ENCODE measurements at places on chromosomes 3 and 15.

DNA sequence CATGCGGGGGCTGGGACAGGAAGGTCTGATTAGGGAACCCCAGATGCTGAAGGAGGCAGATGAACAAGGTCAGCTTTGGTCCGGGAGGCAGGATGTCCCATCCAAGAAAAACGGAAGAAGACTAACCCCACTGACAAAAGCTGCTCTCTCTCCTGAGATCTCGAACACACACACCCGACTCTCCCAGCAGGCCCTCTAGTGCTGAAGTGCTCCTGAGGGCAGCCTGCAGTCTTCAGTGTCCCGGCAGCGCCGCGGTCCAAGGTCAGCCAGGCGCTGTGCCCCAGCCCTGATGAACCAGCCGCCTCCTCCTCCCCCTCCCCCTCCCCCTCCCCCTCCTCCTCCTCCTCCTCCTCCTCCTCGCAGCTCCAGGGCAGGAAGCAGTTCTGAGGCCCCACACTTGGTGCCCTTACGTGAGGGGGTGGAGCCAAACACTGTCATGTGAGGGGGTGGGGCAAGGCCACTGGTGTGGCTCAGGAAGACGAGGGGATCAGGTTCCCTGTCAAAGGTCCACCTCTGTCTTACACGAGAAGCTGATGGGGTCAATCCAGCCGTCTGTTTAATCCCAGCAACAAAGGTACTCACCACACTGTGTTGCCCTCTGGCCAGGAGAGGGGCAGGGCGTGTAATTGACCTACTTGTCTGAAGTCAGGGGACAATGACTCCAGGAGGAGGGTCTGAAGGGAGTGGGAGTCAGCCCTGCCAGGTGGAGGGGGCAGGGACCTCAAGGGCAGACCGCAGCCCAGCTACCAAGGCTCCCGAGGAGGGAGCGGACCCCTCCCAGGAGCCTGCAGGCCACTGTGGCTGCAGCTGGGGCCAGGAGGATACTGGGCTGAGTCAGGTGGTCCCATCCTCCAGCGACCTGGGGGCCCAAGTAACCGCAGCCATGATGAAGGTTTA, 34.3 kb downstream of the PRR23E start:
- DNase-seq = peak; percentile 84

DNA sequence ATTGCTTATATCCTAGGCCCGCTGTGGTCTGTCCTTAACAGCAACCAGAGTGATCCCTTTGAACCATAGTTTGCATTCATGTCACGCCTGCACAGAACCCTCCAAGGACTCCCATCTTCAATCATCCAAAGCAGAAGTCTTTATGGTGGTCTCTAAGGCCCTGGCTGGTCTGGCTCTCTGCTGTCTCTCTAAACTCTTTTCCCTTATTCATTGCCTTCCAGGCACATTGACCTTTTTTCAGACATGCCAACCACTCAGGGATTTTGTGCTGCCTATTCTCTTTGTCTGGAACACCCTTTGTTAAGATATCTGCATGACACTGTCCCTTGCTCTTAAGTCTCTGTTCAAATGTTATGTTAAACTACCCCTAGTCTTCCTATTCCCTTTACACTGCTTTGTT, 21.9 kb upstream of the ZBTB47 start:
- no peak for DNase-seq

DNA sequence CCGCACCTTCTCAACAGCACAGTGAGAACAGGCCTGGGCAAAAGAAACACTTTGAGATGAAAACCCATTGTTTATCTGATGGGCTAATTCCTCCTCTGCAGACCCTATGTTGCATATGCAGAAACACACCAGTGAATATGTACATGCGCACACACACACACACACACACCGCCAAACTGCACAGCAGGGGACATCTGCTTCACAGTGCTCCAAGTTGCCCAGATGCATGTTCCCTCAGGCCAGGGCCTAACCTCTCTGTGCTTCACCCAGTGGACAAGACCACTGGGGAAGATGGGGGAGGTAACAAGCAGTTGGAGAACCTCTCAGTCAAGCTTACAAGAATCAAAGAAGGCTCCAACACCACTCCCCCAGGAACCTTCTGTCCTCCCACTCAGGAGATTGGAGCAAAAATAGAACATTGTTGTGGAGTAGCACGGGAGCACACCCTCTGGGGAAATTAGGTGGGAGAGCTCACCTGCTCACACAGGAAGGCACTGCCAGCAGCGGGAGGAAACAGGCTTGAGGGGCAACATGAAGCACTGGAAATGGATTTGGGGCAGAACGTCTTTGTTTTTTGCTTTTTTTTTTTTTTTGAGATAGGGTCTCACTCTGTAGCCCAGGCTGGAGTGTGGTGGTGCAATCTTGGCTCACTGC, 13.0 kb downstream of the HCN4 start:
- DNase-seq = no peak

DNA sequence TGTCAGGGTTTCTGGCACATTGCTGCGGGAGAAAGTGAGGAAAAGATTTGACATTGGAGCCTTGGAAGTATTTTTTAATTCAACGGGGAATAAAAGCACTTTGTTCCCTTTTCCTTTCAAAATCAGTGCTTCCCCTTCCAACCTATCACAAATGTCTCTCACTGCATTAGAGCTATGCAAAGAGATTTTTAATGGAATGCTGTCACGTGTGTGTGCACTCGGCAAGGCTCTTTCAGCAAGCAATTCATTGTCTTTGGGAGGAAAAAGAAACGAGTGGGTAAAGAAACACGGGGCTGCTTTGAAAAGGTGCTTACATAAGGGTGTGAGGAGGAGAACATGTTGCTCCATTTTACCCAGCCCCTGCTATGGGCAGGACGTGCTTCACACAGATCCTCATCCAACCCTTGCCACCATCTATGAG, 490.4 kb upstream of the PROK2 start:
- DNase-seq = no peak

DNA sequence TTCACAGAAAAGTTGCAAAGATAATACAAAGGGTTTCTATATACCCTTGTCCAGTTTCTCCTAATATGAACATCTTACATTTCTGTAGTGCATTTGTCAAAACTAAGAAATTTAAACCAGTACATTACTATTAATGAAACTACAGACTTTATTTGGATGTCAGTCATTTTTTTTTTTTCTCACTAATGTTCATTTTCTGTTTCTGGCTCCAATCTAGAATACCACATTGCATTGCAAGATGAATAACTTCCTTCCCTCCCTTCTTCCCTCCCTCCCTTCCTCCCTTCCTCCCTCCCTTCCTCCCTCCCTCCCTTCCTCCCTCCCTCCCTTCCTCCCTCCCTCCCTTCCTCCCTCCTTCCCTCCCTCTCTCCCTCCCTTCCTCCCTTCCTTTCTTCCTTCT, 509.2 kb upstream of the MCTP2 start:
- no peak for DNase-seq

GRCh38 chr15:65917407-65917756, 48.1 kb downstream of the RAB11A start:
- DNase-seq = no peak

GRCh38 chr3:98733053-98733811, 29.9 kb upstream of the ST3GAL6 start:
- peak; percentile 67 for DNase-seq

DNA sequence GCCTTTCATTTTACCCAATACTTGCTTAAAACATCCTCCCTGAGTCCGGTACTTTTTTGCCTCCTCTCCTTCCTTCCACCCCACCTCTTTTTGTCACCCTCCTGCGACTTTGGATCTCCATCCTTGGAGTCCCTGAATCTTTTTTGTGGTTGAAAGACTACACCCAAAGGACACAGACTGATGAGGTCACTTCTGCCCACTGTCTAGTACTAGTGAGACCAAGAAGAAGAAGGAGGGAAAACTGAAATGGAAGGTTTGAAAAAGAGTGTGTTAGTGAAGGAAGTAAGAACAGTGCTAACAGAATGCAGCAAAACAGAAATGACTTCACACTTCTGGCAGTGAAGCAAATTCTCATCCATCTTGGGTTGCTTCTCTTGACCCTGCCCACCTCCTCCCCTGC, 6.6 kb downstream of the B3GNT5 start:
- DNase-seq = no peak

DNA sequence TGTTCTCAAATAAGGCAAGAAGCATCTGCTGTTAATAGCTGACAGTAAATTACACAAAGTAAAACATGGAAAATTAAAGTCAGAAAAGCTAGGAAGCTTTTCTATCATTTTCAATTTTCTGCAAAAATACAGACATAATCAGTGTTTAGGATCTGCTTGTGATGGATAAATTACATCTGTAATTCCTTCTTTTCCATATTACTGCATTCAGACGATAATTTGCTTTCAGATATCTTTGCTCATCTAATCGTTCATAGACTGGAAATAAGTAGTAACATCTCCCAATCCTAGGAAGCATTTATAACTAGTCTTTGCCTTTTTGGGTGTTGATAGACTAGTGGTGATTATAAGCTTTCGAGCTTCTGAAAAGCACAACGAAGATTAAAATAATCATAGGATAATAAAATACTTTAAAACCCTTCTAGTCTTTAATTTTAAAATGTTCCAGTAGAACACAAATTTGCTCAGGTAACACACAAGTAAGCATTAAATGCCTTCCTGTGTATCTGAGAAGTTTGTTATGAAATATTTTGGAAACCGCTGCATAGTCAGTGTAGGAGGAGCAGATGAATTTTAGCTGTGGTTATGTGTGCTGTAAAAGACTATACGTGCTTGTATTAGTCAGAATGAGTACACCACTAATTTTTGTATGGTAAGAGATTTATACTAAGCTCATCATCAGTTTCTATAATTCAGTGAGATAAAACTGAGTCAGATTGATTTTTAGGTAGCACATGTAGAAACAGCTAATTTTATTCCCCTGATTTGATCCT, 41.0 kb downstream of the MBNL1 start:
- DNase-seq = no peak

DNA sequence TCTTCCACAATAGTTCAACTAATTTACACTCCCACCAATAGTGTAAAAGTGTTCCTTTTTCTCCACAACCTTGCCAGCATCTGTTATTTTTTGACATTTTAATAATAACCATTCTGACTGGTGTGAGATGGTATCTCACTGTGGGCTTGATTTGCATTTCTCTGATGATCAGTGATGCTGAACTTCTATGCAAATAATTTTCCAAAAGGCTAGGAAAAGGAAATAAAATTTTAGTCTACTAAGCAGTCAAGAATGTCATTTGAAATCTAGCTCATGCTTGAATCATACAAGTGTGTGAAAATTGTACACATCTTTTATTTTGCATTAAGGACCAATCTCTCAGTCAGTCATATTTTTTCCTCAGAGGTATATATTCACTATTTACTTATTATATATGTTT, 101.7 kb upstream of the UBP1 start:
- no peak for DNase-seq

DNA sequence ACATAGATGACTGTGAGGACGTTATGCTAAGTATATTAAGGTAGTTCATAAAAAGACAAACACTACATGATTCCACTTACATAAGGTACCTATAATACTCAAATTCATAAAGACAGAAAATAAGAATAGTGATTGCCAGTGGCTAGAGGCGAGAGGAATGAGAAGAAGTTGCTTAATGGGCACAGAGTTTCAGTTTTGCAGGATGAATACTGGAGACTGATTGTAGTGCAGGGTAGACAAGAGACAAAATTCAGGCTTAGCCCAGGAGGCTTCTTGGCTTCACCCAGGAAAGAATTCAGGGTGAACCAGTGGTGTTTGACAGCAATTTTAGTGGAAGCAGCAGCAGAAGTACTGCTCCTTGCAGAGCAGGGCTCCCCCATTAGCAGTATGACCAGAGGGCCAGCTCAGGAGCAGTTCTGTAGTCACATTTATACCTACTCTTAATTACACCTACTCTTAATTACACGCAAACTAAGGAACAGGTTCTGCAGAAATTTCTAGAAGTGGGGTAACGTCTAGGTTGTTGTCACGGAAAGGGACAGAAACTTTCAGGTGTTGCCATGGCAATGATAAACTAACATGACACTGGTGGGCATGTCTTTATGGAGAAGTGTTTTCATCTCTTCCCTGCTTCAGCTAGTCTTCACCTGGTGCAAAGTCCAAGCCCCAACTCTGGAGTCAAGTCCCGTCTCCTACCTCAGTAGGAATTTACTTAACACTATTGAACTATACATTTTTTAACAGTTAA, 55.2 kb downstream of the TBL1XR1 start:
- DNase-seq = no peak

- no peak for DNase-seq
Observed at GRCh38 chr3:124780356-124780755, 50.1 kb downstream of the UMPS start.

DNA sequence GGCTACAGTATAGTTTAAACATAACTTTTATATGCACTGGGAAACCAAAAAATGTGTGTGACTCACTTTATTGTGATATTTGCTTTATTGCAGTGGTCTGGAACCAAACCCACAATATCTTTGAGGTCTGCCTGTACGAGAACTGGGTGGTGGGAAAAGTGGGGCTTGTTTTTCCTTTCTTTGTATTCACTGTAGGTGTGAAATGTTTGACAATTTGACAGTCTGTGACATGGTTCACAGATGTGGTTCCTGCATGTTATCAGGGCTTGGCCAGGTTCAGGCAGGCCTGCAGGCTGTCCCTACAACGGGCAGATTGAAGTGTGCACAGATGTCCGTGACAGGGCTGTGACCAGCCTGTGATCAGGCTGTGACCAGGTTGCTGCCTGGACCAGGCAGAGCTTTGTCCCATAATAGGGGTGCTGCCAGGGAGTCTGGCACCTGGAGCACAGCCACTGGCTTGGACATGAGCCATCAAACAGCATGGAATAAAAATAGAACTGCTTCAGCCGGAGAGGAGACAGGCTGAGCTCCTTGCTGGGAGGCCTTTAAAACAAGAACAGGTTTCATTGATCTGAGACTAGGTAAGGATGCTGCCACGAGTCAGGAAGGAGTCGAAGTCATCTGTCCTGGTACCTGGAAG, 61.0 kb downstream of the KLF13 start:
- no peak for DNase-seq

DNA sequence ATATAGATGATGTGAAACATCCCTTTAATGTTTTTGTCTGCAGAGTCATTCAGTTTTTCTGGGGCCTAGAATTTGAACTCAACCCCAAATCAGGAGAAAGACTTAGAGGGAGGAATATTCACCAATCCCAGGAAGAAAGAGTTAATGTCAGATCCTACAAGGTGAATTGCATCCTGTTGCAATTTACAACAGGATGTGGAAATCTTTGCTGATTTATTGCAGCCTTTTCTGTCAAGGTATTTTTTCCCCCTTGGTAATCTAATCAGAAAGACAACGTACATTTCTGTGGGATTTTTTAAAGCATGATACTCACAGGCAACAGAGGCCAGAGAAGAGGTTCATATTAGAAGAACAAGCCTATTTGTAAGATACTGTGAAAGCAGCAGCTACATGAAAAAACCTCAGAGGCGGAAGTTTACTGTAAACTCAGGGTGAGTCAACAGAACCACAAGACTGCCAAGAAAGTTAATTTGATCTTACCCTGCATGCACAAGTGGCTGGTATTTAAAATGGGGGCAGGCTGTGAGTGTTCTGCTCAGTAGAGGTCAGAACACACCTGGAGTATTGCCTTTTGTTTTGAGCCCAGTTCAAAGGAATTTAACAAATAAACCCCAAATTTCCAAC, 531.9 kb downstream of the AGBL1 start:
- no peak for DNase-seq

GRCh38 chr3:16060358-16060852, 114.1 kb upstream of the GALNT15 start:
- no peak for DNase-seq

DNA sequence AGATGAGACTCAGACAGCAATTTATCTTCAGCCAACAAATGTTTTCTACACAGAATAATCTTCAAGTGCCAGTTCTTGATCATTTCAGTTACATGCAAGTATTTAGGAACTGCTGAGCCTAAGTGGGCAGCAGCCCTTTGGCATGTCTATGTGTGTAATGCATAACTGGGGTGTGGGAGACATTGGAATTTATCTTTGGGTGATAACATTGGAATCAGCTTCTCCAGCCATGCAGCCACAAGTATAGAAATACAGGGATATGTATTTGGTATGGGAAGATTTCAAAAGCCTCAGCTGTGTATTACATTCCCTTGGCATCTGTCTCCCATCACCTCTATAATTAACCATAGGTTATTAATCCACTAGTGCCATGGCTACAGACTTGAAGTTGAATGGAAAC, 63.4 kb upstream of the FOXP1 start:
- no peak for DNase-seq
